ENCODE measurements at places on chromosomes 4 and X.

GRCh38 chrX:147917700-147918695, 6.3 kb downstream of the FMR1 start:
- DNase-seq: no peak

DNA sequence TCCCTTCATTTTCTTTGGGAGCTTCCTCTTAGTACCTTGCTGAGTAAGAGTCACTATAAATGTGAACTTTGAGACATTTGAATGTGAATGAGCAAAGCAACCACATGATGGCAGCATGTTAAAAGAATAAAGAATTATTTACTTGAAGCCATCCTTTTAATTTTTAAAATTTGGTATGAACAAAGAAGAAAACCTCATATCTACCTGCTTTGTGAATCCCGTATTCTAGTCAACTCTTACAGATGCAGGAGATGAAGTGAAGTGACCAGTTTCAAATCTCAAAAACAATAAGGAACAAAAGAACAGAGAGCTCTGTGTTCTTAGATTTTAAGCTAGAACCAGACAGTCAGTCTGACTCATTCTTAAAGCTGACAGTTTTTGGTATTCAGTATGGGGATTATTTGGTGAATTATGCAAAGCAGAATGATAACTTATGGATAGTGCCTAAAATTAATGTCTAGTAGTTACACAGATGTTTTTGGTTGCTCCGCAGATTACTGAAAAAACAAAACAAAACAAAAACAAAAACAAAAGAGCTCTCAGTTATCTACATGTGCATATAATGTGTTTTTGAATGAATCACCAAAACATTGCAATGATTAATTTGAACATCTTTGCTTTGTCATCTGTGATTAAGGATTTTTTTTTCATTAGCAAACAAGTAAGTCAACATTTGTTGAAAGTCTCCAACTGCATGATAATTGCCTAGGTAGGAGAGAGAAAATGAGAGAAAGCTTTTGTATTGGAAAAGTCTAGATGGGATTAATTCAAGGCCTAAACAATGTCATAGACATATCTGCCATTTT, 48.2 kb upstream of the H2AZ1 start:
- DNase-seq: no peak

DNA sequence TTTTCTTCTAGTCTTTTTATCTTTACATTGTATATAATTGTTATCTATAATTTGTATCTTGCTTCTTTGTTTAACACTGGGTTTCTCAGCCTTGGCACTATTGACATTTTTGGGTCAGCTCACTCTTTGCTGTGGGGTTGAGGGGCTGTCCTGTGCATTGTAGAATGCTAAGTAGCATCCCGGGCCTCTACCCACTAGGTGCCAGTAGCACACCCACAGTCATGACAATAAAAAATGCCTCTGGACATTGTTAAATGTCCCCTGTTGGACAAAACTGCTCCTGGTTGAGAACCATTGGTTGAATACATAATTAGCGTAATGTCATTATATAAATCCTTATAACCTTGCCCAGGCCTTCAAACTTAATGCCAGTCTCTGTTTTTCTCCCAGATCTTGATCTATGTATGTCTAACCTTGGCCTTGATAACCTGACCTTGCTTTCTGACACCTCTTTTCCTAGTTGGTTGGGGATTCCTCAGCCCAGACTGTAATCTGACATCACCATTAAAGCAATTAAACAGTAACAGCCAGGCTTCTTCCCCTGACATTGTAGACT, 46.1 kb downstream of the DCX start:
- no peak for DNase-seq

GRCh38 chr4:98374643-98375042, 113.5 kb downstream of the RAP1GDS1 start:
- no peak for DNase-seq

GRCh38 chrX:117840645-117841044, 276.0 kb downstream of the KLHL13 start:
- DNase-seq: no peak

GRCh38 chr4:109067508-109068235, 234.8 kb downstream of the COL25A1 start:
- no peak for DNase-seq

Measured in stimulated activated CD8-positive, alpha-beta memory T cell treated with anti-CD3 and anti-CD28 coated beads, Interleukin-7, amount 100 ng/mL, for 1 hour (primary cell).